ENCODE measurements at places on chromosomes 11 and 22. TPM values are rescaled to one million over a fixed set of nuclear protein-coding genes. Genes with fewer than 3 reads are reported as not detected.

GRCh38 chr11:18191376-18191775 lies 18.7 kb downstream of the MRGPRX4 start:
- DNase-seq = no peak

SLC35C1 gene
- 5.2 TPM for total RNA-seq

DNA sequence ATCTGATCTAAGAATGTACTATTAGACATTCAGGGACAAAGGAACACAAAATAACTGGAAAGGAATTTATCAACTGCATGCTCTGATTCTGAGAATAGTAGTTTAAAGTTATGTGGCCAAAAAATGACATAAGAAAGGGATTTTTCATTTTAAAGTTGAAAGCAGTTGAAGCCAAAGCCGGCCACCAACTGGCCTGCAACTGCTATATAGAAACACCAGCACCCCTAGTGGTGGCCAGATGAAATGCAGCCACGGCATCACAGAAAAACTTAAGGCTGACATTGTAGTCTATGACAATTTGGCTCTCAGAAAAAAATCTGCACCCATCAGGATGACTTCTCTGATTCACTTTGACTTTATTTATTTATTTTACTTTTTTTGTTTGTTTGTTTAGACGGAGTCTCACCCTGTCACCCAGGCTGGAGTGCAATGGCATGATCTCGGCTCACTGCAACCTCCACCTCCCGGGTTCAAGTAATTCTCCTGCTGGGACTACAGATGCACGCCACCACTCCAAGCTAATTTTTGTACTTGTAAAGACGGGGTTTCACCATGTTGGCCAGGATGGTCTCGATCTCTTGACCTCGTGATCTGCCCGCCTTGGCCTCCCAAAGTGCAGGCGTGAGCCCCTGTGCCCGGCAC lies 59.2 kb downstream of the SLC35F2 start:
- peak; percentile 87 for DNase-seq

DNA sequence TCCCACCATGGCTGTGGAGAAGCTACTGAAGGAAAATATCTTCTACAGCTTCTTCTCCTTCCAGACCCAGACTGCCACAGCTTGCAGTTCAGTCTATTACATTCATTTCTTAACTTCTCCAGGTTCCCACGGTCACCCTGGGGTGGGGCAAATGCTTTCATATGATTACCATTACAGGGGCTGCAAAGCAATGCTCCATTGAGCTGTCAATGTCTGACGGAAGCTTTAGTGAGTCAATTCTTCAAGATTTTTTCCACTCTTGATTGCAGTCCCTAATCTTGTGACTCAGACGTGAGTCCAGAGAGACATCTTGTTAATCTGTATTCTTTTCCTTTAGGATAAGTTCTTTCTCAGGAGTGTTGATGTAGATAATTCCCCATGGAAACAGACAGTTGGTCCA lies 233.4 kb upstream of the DDI1 start:
- DNase-seq = no peak

DEPDC7 gene
- total RNA-seq = 0.51 TPM

GRCh38 chr11:68050371-68050841 lies 11.6 kb downstream of the TCIRG1 start:
- no peak for DNase-seq

DNA sequence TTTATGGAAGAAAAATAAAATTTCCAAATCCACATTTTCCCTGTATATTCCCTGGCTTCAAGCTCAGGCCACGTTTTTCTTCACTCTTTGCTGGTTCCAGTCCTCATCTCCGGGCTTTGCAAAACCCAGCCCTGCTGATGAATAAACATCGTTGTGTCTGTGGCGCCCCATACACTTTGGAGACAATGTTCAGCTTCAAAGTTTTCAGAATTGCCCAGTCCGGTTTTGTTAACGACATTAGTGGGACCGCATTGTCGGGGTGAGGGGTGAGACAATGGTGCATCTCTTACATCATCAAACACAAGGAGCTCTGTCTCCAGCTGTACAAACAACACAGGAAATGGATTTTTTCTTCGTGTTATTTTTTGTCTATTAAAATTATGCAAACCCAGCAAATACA lies 53.4 kb upstream of the HTATIP2 start:
- no peak for DNase-seq

MAPK11 gene
- total RNA-seq = 4.0 TPM

SEPTIN5 gene
- total RNA-seq = 287 TPM

- DNase-seq = no peak
Observed at GRCh38 chr11:96063053-96063452, 139.1 kb upstream of the MTMR2 start.
